ENCODE measurements at places on chromosomes 11 and 22.

- peak; percentile 36 for DNase-seq
These were observed 9.6 kb downstream of the SMTNL1 start for GRCh38 chr11:57546869-57547475.

- no peak for DNase-seq
These were observed 39.9 kb downstream of the CLPB start for GRCh38 chr11:72394416-72394815.

DNA sequence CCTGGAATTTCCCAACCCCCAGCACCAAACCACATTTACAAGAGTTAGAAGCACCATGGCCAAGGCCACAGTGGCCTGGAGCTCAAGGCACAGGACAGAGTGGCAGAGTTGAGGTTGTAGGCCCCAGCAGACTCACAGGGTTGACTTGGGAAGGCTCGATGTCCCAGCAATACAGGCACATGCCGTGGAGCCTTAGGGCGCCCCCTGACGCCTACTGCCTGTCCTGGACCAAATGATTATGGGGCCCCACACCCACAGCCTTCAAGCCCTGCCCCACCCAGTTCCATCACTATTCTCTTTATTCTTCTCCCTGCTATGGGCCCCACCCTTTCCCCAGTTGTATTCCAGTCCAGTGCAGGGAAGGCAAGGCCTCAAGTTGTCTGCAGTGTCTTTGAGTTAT is at the start of gene CCDC179:
TSS of gene CCDC179 (minus strand) at position 234 of the 400 bp plus-strand sequence. CDS start at position 181, 53 bp downstream.
- no peak for DNase-seq

- DNase-seq = no peak
These were observed 346.0 kb upstream of the PLET1 start for GRCh38 chr11:112606656-112607055.

DNA sequence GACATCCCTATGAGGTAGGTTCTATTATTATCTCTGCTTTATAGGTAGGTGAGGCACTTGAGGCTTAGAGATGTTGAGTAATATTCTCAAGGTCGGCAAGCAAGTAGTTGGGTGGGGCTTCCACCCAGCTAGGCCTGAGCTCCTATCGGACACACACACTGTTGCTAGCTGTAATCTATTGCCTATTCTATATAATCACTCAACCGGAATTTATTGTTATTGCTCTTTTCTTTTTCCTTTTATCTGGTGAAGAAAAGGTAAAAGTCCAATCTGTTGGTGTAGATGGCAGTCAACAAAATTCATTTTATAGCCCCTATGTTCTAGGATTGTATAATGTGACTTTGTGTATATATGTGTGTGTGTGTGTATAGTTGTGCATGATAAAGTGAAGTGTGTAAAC is 3.4 kb downstream of the OR9Q2 start:
- DNase-seq = peak; percentile 47

GRCh38 chr11:61332281-61332796 is 566 bp downstream of the DDB1 start:
- DNase-seq = no peak

DNA sequence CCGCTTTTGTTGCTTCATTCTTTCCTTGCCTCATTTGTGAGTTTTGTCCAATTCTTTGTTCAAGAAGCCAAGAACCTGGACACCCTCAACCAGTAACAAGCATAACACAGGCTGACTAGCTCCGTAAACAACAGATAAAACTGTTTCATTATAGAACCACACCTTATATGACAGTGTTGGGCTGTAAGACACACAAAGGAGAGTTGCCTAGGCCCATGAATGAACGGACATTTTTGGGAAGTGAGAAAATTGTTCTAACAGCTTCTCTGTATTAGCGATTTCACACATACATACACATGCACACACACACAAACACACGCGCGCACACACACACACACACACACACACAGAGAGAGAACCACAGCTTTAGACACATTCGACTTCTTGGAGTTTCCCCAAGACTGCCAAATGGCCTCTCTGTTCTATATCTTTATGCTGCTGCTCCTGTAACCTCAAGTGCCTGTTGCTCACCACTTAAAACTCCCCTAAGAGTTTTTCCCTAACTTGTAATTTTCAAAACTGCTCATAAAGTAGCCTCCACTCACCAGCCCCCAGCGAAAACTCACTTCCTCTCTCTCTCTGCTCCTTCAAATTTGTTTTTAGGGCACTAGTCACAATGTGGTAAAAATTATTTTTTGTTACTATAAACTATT is 35.9 kb downstream of the CTSC start:
- DNase-seq = no peak

- peak; percentile 13 for DNase-seq
These were observed 5.1 kb downstream of the TBX1 start for GRCh38 chr22:19765477-19766239.

- no peak for DNase-seq
These were observed 6.1 kb downstream of the CARNS1 start for GRCh38 chr11:67421430-67422031.

GRCh38 chr11:100397401-100397800 is 289.7 kb upstream of the ARHGAP42 start:
- DNase-seq = no peak

DNA sequence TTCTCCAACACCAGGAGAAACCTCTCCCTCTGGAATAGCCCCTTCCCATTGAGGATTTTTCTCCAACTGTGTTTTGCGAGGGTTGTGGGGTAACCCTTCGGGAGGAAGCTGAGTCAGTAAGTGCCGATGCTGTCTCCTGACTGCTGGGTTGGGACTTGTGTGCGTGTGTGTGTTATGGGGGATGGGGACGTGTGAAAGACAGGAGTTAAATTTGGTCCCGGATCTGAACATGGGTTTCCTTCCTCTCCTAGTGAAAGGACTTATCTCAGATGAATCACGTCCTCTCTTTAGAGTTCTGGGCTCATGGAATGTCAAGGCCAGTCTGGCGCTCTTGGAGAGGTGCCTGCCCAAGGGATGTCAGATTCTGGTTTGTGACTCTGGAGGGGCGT is 33.3 kb downstream of the KIAA1671 start:
- DNase-seq = no peak

- no peak for DNase-seq
These were observed 11.3 kb upstream of the SLC37A4 start for GRCh38 chr11:119041821-119042514.

DNA sequence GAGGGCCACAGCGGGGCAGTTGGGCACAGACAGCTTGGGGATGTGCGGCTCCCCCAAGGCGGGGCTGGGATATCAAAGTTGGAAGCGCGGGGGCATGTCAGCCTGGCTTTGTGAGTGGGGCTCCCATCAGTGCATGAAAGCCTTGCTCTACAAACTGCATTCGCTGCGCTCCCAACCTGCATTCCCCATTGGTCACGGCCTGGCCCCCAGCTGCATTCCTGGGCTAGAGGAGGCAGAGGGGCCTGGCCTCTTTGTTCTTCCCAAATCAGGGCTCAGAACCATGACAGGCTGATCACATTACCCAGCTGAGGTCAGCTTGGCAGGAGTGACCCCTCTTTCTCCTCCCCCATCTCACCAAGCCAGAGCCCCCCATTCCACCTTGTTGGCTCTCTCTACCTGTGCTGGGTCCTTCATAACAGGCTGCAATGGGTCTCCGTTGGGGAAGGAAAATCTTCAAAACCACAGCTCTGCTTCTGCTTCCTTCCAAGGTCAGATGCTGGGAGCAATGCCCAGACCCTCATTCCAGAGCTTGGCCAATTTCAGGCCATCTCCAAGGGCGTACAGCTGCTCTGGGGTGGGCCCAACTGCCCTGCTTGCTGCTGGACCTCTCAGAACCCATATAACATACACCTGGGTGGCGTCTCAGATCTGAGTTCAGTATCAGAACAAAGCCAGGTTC is 38.7 kb upstream of the CDON start:
- no peak for DNase-seq

DNA sequence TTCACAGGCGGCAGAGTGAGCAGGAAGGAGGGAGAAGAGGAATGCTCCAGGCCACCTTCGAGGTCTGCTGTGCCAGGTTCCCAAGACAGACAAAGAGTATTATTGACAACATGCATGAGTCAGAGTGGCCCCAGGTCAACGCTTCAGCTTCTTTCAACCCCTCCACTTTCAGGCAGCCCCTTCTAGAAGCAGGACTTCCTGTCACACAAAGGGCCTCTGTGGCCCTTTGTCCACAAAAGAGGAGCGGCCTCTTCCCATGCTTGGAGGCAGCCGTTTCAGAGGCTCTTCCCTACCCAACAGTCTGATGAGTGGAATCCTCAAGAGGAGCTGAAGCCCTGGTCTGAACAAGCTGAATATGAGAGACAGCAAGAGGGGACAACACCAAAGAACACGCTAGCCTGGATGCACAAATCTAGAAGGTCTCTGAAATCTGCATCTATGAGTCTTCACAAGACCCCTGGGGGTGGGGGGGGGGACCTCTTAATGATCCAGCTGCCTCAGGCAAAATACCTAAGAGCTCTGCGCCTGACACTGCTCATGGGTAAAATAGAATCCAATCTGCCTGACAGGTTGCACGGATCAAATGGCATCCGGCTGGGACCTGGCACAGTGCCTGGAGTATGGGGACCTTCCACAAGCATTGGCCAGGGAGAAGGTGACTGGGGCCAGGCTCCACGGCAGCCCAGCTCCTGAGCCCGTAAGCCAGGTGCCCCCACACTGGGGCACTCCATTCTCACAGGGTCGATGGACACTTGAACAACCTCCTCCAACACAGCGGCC is 67.5 kb downstream of the PACSIN2 start:
- DNase-seq = peak; percentile 93

DNA sequence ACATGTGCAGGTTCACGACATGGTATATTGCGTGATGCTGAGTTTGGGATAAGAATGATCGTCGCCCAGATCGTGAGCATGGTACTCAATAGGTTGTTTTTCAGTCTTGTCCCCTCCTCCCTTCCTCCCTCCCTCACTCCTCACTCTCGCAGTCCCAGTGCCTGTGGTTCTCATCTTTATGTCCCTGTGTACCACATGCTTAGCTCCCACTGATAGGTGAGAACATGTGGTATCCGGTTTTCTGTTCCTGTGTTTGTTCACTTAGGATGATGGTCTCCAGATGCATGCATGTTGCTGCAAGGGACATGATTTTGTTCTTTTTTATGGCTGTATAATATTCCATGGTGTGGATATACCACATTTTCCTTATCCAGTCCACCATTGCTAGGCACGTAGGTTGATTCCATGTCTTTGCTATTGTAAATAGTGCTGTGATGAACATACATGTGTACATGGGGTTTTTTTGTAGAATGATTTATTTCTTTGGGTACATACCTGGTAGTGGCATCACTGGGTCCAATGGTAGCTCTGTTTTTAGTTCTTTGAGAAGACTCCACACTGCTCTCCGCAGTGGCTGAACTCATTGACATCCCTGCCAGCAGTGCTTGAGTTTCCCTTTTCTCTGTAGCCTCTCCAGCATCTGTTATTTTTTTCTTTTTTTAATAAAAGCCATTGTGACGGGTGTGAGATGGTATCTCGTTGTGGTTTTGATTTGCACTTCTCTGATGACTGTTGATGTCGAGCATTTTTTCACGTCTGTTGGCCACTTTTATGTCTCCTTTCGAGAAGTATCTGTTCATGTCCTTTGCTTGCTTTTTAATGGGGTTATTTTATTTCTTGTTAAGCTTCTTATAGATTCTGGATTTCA is 16.4 kb downstream of the ZBED4 start:
- DNase-seq = no peak

- DNase-seq = no peak
These were observed 17.0 kb upstream of the FXYD2 start for GRCh38 chr11:117841551-117842031.

DNA sequence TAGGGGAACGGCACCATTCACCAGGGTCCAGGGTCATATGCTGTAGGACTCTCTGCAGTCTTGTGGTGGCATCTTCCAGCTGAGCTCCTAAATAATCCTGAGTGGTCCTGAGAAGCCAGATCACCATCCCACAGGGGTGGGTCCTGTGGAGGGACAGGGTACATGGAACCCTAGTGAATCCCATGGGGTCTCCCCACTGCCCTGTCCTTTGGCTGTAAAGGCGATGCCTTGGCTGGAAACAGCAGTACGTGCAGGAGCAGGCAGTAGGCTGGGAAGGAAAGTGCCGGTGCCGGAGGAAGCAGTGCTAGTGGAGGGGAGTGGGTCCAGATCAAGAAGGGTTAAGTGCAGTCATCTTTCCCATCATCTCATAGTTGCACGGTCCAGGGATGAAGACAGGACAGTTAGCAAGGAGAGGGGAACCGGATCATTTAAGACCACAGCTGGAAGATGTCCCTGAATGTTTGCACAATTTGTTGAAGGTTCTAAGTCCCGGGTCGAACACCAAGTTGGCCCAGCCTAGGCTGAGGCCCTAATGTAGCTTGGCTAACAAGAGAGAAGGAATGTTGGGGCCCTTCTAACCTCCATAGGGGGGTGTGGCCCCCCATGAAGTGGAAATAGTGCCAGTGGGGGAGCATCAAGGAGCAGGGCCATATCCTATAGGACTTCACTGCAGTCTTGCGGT is 18.1 kb downstream of the TSPAN32 start:
- no peak for DNase-seq

- DNase-seq = no peak
These were observed 65.1 kb downstream of the PRMT3 start for GRCh38 chr11:20452585-20452984.

GRCh38 chr11:8963569-8964323 is 496 bp downstream of the TMEM9B start:
- peak; percentile 83 for DNase-seq

GRCh38 chr22:32164075-32164860 is 5.2 kb upstream of the C22orf42 start:
- DNase-seq = no peak

DNA sequence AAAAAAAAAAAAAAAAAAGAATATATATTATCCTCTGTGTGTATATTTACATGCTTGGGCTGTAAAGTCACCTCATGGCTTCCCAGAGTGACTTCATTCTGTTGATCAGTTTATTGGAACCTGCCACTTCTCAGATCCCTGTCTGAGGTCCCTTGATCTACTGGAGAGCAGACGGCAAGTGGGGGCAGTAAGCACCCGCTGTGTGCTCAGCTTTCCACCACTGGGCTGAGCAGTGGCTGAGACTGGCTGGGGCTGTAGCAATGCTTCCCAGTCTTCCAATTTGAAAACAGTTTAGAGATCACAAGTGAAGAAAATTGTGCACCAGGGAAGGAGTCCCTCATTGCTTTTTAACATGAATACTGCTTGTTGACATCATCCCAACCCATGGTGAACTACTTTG is 6.9 kb upstream of the RBM4B start:
- no peak for DNase-seq

GRCh38 chr22:46956498-46957215 is 194.2 kb downstream of the TBC1D22A start:
- no peak for DNase-seq

- DNase-seq = no peak
These were observed 133.7 kb downstream of the BCR start for GRCh38 chr22:23313791-23314567.

DNA sequence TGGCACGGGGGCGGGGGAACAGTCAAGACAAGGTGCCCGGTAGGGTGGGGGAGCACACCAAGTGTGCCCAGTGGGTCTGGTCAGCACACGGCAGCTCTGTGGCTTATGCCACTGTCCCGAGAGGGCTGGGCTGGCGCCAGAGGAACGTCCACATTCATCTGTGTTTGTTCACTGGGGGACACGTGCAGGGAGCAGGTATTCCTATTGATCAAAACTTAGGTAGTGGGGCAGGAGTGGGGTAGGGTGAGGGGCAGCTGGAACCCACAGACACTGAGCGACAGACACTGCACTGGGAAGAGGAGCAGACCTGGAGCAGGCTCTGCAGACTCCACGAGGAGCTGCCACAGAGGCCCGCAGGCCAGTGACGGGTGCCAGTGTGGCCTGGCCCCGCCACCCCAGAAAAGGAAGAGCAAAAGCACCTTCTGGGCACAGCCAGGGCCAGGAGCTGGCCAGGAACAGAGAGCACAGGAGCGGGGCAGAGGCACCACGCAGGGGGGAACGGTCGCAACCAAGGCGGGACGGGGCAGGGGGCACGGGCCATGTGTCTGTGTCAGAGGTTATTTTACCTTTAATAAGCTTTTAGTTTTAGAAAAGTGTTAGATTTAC is 2.1 kb upstream of the MOB2 start:
- no peak for DNase-seq
